ENCODE measurements at places on chromosomes 2 and 18.

DNA sequence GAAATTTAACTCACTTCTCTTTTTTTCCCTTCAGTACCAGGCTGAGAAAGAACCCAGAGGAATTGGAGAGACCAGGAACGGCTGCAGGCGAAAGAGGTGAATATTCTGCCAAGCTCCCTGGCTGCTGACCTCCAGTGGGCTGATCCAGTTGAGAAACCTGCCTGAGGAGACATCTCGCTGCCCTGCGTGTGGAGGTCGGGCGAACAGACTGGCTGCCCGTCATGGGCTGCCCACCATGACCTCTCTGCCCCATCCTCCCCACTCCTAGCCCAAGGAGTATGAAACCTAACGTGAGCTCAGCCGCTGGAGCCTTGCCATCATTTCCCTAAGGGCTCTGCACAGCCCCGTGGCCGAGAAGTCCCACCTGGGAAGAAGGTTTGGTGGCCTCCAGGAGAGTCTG is 148.8 kb upstream of the SALL3 start:
- no peak for DNase-seq

GRCh38 chr18:62183578-62184195 is 3.2 kb downstream of the PIGN start:
- DNase-seq, result peak; percentile 67

GRCh38 chr2:32711219-32711618 is 83.4 kb downstream of the TTC27 start:
- peak; percentile 37 for DNase-seq

- DNase-seq, result peak; percentile 59
Observed at GRCh38 chr18:72867746-72868584, at the start of gene NETO1. Gene NETO1, minus strand, starts transcription at chr18:72867987. Its CDS starts 696 bp downstream, at chr18:72867291.

DNA sequence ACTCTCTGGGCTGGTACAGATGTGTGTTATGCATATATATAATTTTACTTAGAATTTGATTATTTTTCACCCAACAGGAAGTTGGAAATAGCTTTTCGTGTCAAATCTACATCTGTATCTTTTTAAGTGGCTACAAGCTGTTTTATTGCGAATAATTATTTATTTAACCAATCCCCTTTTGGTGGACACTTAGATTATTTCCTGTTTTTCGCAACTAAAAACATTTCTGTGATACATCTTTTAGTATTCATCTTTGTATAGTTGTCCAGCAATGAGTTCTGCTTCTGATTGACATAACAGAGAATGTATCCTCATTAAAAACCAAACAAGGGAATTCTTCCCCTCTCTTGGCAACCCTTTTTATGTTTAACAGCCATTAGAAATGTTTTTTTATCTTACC is 16.6 kb downstream of the SEC11C start:
- DNase-seq, result no peak

DNA sequence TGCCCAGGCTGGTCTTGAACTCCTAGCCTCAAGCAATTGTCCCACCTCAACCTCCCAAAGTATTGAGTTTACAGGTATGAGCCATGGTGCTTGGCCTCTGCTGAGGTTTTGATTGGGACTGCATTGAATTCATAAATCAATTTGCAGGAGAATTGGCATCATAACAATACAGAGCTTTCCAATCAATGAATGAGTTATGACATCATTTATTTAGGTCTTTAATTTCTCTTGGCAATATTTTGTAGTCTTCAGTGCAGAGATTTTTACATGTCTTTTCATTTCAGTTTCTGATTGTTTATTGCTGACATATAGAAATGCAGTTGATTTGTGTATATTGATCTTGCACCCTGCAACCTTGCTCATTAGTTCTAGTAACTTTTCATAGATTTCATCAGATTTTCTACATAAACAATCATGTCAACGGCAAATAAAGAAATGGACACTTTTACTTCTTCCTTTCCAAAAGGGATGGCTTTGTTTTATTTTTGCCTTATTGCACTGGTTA is 119.9 kb downstream of the TFCP2L1 start:
- DNase-seq, result no peak

Data from NCI-H446 (cell line).